CD8-positive, alpha-beta memory T cell (primary cell): ENCODE measurements at places on chromosomes 3 and 15.

DNA sequence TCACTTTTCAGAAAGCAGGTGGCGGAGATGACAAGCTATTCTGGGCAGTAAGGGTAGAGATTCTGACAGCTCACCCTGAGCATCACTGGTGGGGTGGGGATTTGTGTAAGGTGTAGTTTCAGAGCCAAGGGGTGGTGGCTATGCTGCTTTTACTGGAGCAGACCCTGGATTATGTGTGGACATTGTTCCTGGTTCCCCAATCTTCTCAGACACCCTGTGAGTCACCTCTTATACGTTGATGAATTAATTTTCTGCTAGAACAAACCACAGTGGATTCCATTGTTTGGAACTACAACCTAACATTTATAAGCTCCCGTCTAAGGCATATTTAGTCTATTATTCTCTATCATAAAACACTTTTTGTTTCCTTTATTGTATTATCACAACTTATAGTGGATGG is 169.5 kb upstream of the COL8A1 start:
- DNase-seq = no peak

GRCh38 chr3:172171396-172172075 is 132.2 kb downstream of the FNDC3B start:
- DNase-seq = no peak

DNA sequence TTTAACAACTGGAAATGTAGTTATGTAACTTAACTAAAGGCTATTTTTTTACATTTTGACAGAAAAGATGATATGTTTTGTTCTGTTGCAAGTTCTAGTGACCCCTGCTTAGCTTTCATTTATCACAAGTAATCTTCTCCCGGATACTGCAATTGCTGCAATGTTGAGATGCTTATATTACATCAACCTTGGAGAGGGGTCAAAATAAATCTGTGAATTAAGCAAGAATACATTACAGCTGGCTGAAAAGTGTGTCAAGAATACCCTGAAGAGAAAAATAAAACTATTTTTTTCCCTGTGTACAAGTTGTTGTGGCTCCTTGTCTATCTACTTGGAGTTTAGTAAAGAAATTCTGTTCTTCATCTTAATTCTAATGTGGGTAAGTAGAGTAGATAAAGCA is 232.1 kb upstream of the GOLIM4 start:
- no peak for DNase-seq

DNA sequence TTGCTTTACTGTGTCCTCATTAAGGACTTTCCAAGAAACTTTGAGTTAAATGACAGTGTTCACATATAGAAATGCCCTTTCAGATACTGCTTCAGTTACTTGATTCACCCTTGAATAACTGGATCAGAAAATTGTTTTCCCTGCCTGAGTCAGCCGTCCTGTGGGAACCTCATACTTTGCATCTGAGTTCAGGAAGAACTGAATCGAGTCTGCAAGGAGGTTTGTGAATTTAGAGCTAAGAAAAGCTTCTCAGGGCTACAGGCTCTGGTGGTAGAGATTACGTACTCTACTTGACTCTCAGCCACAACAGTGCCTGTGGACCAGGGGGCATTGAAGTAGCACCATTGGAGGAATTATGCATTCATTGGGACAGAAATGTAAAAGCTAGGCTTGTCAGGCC is 252.4 kb upstream of the C2CD4B start:
- no peak for DNase-seq

DNA sequence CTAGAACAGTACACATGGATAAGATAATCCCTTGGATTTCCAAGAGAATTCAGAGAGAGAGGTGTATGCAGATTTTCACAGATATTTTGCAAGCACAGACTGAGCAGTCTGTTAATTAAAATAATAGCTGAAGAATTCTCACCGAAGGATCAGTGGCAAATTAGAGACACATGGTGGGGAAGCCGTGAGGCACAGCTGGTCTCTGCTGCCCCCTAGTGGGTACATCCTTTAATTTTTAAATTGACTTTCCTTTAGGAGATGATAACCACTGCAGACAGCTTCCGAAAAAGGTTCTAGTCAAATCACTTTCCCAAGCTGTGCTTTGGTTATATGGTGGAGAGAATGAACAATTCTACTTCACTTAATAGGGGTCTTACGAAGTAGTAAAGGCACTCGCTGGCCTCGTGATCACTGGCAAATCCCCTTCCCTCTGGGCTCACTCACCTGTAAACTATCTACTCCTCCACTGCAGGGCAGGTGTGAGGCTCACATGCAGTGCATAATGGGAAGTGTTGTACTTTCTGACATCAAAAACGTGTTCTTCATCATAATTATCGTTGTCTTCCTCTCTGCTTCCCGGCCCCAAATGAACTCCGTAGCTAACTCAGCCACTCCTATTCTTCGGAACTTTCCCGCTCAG is 19.5 kb downstream of the MESD start:
- DNase-seq = peak; percentile 34

- no peak for DNase-seq
These were observed 145.0 kb downstream of the ATP10A start for GRCh38 chr15:25718169-25718536.

GRCh38 chr3:42090973-42091731 is at the start of gene TRAK1:
TRAK1 (plus strand) TSS chr3:42091357; CDS start chr3:42091470, 113 bp downstream.
- DNase-seq = no peak

DNA sequence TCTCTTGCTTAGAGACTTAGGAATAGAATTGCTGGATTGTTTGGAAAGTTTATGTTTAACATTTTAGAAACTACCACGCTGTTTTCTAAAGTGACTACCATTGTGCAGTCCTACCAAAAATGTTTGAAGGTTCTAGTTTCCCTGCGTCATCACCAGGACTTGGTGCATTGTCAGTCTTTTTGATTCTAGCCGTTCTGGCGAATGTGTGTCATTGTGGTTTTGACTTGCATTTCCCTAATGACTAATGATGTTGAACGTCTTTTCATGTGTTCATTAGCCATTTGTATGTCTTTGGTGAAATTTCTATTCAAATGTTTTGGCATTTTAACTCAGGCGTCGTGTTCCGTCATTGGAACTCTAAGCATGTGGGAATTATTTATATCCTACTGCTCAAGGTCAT is 58.0 kb downstream of the CHD2 start:
- DNase-seq = peak; percentile 18

GRCh38 chr15:75966073-75966472 is 46.2 kb downstream of the NRG4 start:
- DNase-seq = no peak

DNA sequence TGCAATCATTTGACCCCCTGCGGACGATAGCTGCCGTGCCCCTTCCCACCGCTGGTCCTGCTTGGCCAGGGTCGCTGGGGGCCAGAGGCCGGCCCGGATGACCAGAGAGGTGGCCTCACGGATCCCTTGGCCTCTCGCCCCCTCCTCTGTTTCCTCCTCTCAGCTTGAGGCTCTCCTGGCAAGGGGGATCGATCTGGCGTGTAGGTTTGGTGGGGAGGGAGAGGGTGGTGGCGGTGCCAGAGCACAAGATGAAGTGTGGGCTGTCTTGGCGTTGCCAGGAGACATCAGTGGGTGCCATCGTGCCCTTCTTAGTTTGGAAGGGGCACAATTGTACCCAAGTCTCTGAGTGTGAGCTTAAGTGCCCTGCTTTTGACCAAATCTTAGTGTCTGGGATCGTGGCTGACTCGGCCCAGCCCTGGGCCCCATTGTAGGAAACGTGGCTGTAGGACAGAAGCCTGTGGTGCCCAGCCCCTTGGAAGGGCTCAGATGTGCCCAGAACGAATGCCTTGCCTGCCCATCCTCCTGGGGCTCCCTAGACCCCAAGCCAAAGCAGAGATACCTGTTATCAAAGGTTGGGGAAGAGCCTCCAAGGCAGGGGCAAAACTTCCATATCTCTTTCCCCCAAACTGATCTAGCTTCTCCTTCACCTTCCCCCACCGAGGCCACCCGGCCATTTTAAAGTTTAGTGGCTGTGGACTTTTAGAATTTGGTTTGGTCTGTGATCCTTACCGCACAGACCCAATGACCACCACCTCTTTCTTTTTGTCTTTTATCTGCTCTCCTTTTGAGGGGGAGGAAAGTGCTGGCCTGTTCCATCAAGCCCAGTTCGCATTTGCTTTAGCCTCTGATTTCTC is 14.4 kb downstream of the NR2F2 start:
- DNase-seq = no peak

- no peak for DNase-seq
These were observed 328.0 kb upstream of the MANF start for GRCh38 chr3:51057121-51057520.

GRCh38 chr3:78430741-78431140 is 1337.1 kb downstream of the ROBO1 start:
- DNase-seq = no peak

DNA sequence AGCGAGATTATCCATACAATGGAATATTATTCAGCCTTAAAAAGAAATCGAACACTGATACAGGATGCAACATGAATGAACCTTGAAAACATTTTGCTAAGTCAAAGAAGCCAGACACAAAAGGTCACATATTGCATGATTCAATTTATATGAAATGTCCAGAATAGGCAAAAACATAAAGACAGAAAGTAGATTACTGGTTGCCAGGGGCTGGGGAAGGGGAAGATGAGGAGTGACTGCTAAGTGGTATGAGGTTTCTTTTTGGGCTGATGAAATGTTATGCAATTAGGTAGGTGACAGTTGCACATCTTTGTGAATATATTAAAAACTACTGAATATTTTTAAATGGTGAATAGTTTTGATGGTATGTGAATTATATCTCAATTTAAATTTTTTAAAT is 38.3 kb downstream of the LRRFIP2 start:
- no peak for DNase-seq

- DNase-seq = no peak
These were observed 9.9 kb upstream of the PAQR9 start for GRCh38 chr3:142973217-142974009.

GRCh38 chr15:62079594-62079993 is 12.8 kb downstream of the C2CD4A start:
- DNase-seq = no peak

DNA sequence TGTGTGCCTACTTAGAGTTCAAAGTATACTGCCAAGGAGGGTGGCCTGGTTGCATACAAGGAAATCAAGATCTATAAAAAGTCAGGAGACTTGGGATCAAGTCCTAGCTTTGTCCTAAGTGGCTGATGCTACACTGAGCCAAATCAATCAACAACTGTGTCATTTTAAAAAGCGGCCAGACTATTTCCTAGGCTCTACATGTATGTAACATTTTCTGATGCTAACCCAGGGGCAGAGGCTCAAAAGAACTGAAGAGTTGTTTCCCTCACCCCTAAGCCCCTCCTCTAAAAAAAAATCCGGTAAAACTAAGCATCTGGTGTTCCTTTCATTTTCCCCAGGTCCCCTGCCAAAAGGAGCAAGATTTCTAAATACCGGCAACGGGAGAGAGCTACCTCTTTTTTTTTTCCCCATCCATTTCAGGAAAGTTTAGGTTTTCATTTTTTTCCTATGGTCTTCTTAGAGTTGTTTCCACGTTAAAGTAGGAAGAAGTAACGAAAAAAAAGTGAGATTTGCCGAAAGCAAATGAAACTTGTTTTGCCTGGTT is 18.8 kb upstream of the CHD2 start:
- no peak for DNase-seq

DNA sequence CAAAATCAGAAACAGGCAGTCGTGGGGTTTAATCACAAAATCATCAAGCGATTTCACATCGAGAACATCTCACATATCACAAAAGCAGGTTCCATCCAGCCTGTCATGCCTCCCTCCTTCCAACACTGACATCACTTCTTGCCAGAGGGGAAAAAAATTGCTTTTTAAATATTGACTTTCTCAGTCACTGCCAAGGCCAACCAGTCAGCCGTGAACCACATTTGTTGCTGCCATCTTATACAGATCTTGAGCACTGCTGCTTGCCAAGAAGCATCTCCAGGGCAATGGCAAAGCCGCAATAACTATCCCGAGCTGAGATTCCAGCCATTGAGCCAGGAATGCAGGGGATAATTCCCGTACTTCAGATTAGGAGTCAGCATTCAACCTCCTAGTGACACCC is 174.6 kb downstream of the ANXA2 start:
- no peak for DNase-seq

- DNase-seq = no peak
These were observed 256.9 kb upstream of the TGFBR2 start for GRCh38 chr3:30349507-30349906.

GRCh38 chr3:114400371-114400770 is 106.5 kb downstream of the TIGIT start:
- DNase-seq = no peak

- DNase-seq = no peak
These were observed 49.1 kb downstream of the RSRC1 start for GRCh38 chr3:158158969-158159368.

GRCh38 chr3:101464235-101464634 is 48.8 kb downstream of the SENP7 start:
- DNase-seq = no peak

DNA sequence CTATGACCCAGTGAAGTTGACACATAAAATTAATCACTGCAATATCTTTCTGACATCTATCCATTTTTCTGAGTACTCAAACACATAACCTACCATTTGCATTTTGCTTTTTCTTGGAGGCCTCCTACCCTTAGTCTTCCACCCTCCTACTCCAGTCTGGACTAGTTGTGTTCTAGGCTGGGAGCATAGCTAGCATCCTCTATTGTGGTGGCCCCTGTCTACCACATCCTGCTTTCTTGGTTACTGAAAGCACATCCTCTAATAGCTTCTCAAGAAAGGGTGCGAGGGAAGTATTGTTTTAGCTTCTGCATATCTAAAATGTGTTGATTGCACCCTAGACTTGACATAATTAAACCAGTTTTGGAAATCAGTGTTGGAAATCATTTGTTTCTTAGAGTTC is 176.5 kb downstream of the THSD4 start:
- DNase-seq = no peak

- DNase-seq = no peak
These were observed 14.8 kb downstream of the CLK3 start for GRCh38 chr15:74630284-74631086.

- peak; percentile 35 for DNase-seq
These were observed at the start of gene TTLL3 for GRCh38 chr3:9809615-9810432. TTLL3 (plus strand) TSS chr3:9810262; CDS start chr3:9810662, 400 bp downstream.

- DNase-seq = no peak
These were observed 53.0 kb upstream of the ST3GAL6 start for GRCh38 chr3:98710067-98710659.

DNA sequence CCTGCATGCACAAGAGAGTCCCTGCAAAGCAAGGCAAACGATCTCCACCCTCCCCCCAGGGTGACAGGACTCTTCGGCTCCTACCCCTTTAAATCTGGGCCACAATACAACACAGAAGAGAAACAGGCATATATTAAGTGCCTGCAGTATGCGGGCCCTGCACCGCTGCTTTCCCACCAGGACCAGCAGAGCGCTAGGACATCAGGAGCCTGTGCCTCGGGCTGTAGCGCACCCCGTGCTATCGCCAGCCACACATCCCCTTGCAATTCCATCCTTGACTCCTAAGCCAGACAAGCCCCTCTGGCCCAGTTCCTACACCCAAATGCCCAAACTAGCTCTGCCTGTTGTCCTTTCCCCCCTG is 4.1 kb downstream of the GALNT15 start:
- no peak for DNase-seq
